ENCODE measurements at places on chromosomes 2 and 18. TPM values are rescaled to one million over a fixed set of nuclear protein-coding genes. Genes with fewer than 3 reads are reported as not detected.

CAVIN2 gene
- 41.2 TPM for total RNA-seq

THSD7B gene
- total RNA-seq = 4.2 TPM

BOLL gene
- total RNA-seq = not detected

IL1RL1 gene
- total RNA-seq = 1.1 TPM

COL4A3 gene
- 11.0 TPM for total RNA-seq

IL36B gene
- total RNA-seq = not detected

REG3G gene
- total RNA-seq = not detected

SMYD1 gene
- not detected for total RNA-seq

EMX1 gene
- total RNA-seq = under 0.01 TPM

CDK15 gene
- total RNA-seq = 0.56 TPM

ALLC gene
- total RNA-seq = under 0.01 TPM

SNORC gene
- total RNA-seq = 0.56 TPM

SDC1 gene
- 14.4 TPM for total RNA-seq

C2orf80 gene
- total RNA-seq = not detected

UGT1A4 gene
- not detected for total RNA-seq

ACVR1C gene
- 0.85 TPM for total RNA-seq

ARHGEF4 gene
- total RNA-seq = 0.58 TPM

EPB41L3 gene
- 24.0 TPM for total RNA-seq

PROKR1 gene
- not detected for total RNA-seq

FEV gene
- total RNA-seq = not detected

NXPH2 gene
- 0.28 TPM for total RNA-seq

OTOF gene
- 0.19 TPM for total RNA-seq

CYP27C1 gene
- not detected for total RNA-seq

SERPINB2 gene
- total RNA-seq = 0.38 TPM

ZBTB14 gene
- 12.7 TPM for total RNA-seq

GREB1 gene
- total RNA-seq = 0.96 TPM

NEU2 gene
- not detected for total RNA-seq

KIAA2012 gene
- under 0.01 TPM for total RNA-seq

SCN7A gene
- total RNA-seq = under 0.01 TPM

SLC4A1AP gene
- total RNA-seq = 37.8 TPM

SLC30A3 gene
- total RNA-seq = under 0.01 TPM

RGPD4 gene
- under 0.01 TPM for total RNA-seq

CREG2 gene
- 1.1 TPM for total RNA-seq

CXCR1 gene
- total RNA-seq = not detected

PXDN gene
- total RNA-seq = 204 TPM

KIF5C gene
- 0.38 TPM for total RNA-seq

PCBP1 gene
- total RNA-seq = 60.4 TPM

DNER gene
- under 0.01 TPM for total RNA-seq

CTDSP1 gene
- total RNA-seq = 40.8 TPM

SLC16A14 gene
- total RNA-seq = 0.58 TPM

ANKRD29 gene
- total RNA-seq = 3.9 TPM

IL37 gene
- total RNA-seq = not detected

LYPD6B gene
- 0.56 TPM for total RNA-seq

PAPOLG gene
- total RNA-seq = 10.4 TPM

ABI2 gene
- 28.5 TPM for total RNA-seq

IL1RN gene
- 0.28 TPM for total RNA-seq

GIGYF2 gene
- total RNA-seq = 53.3 TPM

SATB2 gene
- 9.9 TPM for total RNA-seq

MYO1B gene
- 418 TPM for total RNA-seq

RGPD5 gene
- 31.3 TPM for total RNA-seq

SIX3 gene
- not detected for total RNA-seq

DNAJC5G gene
- total RNA-seq = not detected

TXNDC2 gene
- total RNA-seq = not detected

CYRIA gene
- 5.2 TPM for total RNA-seq

DLGAP1 gene
- 1.7 TPM for total RNA-seq
